ENCODE measurements at places on chromosomes 12 and 14.

DNA sequence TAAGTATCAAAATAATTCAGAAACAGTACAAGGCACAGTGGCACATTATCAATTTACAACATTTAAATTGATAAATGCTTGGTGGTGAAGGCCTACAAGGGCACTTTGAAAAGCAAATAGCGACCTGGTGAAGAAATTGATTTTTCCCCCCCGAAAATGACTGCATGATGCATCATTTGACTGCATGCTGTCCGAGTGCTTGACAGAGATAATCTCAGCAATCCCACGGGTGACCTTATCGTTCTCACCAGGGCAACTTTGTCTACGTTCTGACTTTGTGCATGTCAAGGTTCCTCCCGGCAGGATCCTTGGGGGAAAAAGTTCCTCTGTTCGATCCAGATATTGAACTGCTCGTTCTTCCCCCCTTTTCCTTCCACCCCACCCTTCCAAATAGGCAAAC is 384.8 kb downstream of the EGLN3 start:
- no peak for DNase-seq

GRCh38 chr14:66088656-66089055 is 397.5 kb upstream of the CCDC196 start:
- no peak for DNase-seq

DNA sequence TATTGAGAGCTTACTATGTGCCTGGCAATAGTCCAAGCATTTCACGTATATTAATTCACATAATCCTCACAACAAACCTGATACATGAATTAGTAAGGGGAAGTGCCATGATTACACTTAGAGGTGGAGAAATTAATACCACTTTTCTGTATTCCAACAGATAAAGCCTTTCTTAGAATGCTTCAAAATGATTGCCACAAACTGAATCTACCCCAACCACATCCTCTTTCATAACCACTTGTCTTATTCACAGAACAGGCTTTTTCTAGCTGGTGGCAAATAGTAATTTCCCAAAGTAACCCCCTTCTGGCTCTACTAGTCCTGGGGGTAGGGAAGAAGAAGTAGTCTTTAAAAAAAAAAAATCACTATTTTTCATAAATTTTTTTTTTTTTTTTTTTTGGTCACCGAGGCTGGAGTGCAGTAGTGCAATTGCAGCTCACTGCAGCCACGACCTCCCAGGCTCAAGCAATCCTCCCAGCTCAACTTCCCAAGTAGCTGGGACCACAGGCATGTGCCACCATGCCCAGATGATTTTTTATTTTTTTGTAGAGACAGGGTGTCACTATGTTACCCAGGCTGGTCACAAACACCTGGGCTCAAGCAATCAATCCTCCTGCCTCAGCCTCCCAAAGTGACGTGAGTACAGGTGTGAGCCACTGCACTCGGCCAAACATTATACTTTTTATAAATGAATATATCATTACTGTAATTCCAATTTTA is 59.0 kb upstream of the ARID2 start:
- DNase-seq, result peak; percentile 97

GRCh38 chr12:131027876-131028586 is 74.3 kb downstream of the ADGRD1 start:
- no peak for DNase-seq

DNA sequence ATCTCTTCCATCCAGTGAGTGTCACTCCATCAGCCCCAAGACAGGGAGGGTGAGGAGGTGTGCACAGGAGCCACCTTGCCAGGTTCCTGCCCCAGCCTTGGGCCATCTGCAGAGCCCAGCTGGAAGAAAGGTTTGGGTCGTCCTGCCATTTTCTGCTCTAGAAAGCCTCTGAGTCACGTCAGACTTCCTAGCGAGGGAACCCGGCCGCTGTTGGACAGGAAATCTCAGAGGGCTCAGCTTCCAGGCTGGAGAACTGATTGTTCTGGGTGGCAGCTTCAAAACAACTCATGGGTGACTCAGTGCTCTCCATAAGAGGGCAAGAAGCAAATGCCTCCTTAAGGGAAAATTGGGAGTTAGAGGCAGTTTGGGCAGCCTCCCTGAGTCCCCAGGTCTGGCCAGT is 16.6 kb downstream of the HIP1R start:
- DNase-seq, result no peak

GRCh38 chr14:82837611-82838140 is 1304.0 kb upstream of the SEL1L start:
- no peak for DNase-seq

- DNase-seq, result no peak
Measured at GRCh38 chr12:109613649-109614455, 40.3 kb downstream of the MVK start.

- DNase-seq, result no peak
Measured at GRCh38 chr14:69535230-69535848, 39.3 kb downstream of the CCDC177 start.

DNA sequence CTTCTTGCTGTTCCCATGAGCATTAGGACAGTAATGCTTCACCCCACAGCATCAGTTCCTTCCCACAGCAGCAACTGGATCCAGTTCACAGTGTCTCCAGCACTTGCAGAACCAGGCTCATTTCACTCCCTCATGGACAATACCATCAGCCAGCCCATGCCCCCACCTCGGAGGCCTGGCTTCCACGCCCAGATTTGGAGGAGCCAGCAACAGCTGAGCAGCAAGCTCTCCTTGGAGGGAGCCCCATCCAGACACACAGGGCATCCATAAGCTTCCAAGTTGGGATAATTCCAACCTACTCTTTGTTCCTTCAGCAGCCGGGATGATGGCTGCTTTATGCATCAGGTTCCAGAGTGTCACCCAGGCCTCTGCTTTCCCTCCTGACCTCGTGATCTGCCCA is 250.0 kb downstream of the GLT1D1 start:
- DNase-seq, result no peak

DNA sequence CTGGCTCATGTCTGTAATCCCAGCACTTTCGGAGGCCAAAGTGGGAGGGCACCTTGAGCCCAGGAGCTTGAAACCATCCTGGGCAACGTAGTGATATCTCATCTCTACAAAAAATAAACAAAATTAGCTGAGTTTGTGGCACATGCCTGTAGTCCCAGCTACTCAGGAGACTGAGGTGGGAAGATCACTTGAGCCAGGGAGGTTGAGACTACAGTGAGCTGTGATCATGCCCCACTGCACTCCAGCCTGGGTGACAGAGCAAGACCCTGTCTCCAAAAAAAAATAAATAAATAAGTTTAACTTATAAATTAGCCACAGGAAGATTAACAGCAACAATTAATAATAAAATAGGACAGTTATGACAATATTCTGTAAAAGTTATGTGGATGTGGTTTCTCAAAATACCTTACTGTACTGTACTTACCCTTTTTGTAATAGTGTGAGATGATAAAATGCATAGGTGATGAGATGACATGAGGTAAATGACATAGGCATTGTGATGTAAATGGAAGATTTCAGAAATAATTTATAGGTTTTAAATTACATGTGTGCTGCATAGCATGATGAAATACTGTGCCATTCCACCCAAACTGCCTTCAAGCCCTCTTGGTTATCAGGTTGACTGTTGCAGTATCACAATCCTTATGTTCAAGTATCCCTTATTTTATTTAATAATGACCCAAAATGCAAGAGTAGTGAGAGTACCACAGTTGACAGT is 22.0 kb downstream of the USP15 start:
- DNase-seq, result no peak

GRCh38 chr12:121970581-121971300 is 50.9 kb upstream of the BCL7A start:
- no peak for DNase-seq

DNA sequence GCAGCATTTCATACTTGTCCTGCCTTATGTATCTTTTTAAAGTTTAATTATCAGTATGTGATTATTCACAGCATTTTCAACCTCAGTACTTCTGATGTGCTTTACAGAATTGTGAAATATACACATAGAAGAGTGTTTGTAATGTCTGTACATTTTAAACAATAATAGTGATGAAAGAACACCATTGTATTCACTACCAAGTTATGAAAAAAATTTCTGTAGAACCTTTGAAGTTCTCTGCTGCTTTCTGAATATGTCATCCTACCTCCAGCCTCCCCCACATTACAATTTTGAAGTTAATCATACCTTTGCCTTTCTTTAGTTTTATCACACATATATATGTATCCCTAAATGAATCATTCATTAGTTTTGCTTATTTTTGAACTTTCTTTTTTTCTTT is 24.8 kb downstream of the FRMD6 start:
- no peak for DNase-seq

GRCh38 chr12:75853626-75854025 is 177.9 kb downstream of the PHLDA1 start:
- no peak for DNase-seq

- no peak for DNase-seq
Measured at GRCh38 chr12:30622509-30622908, 73.2 kb downstream of the IPO8 start.

- DNase-seq, result no peak
Measured at GRCh38 chr12:130948136-130948535, 5.6 kb upstream of the ADGRD1 start.

DNA sequence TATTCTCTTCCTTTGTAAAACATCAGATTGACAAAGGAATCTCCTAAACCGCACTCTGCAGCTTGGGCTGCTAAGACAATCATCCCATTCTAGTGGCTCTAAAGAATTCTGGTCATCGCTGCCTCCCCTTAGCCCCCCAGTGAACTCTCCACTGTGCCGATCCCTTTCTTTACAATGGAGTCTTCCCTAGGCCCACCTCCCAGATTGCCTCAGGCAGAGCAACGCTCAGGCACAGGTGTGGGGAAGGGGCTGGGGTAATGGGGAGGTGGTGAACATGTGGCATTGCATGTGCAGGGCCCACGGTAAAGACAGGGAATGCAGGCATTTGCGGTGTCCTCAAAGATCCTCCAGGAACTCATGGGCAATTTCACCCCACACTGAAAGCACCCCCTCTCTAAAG is 86.3 kb downstream of the PLEKHG3 start:
- DNase-seq, result no peak

GRCh38 chr12:24630446-24630845 is 318.5 kb downstream of the BCAT1 start:
- DNase-seq, result no peak

DNA sequence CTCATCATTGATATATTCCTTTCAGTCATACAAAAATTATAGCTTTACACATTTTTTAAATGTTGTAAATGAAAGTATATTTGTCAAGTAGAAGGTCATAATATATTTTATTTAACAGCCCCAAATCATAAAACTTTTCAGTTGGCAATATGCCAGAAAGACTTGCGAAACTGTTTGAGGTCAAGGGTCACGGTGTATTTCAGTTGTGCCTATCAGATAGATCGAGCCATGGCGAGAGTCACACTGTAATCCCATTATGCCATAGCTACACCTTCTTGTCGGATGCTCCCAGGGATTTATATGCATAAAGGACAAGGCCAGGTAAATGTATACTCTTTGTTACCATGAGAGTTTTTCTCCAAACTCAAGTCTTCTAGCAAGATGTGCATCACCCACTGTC is 26.7 kb upstream of the G2E3 start:
- DNase-seq, result no peak

- no peak for DNase-seq
Measured at GRCh38 chr14:30440961-30441360, 118.0 kb upstream of the G2E3 start.

DNA sequence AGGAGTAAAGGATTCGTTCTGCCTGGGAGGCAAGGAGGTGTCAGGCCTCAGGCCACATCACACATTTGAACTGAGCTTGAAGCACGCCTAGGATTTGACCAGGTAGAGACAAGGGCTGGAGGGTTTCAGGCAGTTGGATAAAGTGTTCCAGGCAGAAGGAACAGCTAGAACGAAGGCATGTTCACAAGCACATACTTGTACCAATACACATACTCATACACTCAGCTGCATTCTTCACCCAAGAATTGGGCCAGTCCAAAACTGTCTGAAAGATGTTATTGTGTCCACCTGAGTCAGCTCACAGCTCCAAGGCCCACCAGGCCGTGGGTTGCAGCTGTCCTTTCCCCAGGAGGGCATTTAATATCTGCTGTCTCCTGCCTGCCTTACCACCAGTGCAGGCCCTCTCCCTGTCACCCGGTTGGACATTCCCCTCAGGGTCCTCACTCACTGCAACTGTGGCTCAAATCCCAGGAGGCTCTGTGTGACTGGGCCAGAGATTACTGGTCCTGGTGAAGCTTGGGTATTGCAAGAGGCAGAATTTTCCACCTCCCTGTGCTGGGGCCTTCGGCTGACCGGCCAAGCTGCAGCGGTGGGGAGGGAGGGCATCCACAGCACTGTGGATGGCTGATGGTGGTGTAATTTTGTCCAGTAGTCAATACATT is 12.8 kb upstream of the AQP2 start:
- DNase-seq, result no peak

- DNase-seq, result no peak
Measured at GRCh38 chr12:67002720-67003119, 266.4 kb upstream of the CAND1 start.

DNA sequence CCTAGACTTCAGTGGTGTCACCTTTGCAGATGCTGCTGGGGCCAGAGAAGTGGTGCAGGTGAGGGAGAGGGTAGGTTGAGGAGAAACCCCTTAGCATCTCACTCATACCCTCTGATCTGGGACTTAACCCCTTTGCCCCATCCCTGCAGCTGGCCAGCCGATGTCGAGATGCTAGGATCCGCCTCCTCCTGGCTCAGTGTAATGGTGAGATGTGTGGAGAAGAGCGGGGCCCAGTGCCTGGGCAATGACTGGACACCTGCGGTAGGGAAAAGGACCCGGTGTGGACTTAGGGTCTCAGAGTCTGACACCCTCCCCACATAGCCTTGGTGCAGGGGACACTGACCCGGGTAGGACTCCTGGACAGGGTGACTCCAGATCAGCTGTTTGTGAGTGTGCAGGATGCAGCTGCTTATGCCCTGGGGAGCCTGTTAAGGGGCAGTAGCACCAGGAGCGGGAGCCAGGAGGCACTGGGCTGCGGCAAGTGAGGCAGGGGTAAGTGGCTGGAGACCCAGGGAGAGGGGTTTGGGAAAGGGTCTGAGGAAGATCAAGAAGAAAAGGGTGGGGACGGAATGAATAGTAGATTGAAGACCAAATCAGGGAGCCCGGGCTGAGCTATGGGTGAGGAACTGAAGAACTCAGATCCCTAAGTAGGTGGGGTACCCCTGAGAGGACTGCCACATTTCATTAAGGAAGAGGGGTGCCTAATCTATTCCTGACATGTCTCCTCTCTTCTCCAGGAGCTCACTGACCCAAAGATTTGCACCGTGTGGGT is 7.6 kb downstream of the B4GALNT1 start:
- no peak for DNase-seq

GRCh38 chr12:133225527-133225926 is 10.2 kb downstream of the ANHX start:
- no peak for DNase-seq

- DNase-seq, result no peak
Measured at GRCh38 chr14:90508536-90509254, 111.9 kb downstream of the CALM1 start.

DNA sequence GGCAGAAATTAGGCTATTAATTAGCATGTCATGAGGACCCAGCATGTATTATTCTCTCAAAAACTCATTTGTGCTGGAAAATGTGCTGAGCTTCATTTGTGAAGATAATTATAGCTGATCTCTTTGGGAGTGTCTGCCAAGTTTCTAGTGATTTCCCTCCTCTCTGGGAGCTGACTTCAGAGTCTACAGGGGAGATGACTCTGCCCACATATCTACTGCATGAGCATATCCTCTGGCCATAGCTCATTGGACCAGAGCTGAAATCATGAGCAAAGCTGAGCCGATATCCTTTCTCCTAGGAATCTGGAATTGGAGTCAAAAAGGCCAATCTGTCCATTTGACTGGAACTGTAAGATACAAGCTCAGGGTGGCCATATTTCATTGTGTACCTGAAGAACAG is 5.9 kb downstream of the CCDC198 start:
- no peak for DNase-seq

- no peak for DNase-seq
Measured at GRCh38 chr12:53327435-53328042, 6.1 kb upstream of the AAAS start.

Data from Jurkat, Clone E6-1 (cell line).